Stimulated activated CD8-positive, alpha-beta memory T cell treated with anti-CD3 and anti-CD28 coated beads, Interleukin-7, amount 100 ng/mL, for 24 hours (primary cell): ENCODE measurements at places on chromosomes 6 and 20.

DNA sequence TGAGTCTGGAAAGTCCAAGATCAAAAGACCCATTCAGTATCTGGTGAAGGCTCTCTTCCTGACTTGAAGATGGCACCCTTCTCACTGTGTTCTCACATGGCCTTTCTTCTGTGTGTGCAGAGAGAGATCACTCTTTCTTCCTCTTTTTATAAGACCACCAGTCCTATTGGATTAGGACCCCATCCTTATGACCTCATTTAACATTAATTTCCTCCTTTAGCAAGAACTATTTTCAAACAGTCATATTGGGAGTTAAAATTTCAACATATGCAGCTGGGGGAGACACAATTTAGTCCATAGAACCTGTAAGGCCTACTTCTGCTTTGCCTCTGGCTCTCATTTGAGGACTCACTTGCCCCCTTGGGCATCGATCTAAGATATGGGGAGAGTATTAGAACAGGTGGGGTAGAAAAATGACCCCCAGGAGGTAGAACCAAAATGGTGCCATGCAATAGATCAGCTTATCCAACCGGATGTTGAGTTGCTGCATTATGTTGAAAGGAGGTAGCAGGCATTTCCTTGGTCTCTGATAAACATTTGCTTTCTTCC, 78.4 kb upstream of the ATXN1 start:
- no peak for DNase-seq

DNA sequence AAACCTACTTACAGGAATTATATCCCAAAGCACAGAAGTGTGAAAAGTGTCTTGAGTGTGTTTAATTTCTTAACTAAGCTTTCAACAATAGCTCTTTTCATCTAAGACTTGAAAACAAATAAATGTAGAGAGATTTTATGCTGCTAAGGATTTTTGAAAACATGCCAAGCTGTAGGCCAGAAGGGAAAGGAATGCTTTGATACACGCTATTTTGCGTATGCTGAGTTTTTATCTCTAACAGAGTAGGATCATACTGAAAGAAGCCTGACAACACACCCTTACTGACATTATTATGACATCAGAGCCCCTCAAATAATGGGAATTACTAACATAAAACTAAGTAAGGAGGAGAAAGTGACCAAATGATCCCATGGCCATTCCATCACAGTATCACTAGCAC, 265.5 kb downstream of the KHDC1L start:
- no peak for DNase-seq

- DNase-seq = no peak
Observed at GRCh38 chr20:11217326-11218172, 543.8 kb upstream of the JAG1 start.

DNA sequence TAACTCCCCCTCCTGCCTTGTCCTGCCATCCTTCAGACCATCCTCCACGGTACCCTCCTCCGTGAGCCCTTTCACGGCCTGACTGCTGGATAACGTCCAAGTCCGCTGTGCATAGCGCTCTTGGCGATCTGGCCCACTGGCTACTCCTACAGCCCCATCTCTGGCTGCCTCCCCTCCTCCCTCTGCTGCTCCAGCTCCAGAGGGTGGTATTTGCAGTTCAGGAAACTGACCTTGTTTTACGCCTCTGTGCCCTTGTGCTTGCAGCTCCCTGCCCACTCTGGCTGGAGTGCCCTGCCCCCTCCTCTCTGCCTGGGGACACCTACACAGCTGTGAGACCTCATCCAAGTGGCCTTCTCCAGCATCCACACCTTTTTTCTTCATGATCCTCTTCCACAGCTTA, 6.5 kb upstream of the RREB1 start:
- DNase-seq = no peak

DNA sequence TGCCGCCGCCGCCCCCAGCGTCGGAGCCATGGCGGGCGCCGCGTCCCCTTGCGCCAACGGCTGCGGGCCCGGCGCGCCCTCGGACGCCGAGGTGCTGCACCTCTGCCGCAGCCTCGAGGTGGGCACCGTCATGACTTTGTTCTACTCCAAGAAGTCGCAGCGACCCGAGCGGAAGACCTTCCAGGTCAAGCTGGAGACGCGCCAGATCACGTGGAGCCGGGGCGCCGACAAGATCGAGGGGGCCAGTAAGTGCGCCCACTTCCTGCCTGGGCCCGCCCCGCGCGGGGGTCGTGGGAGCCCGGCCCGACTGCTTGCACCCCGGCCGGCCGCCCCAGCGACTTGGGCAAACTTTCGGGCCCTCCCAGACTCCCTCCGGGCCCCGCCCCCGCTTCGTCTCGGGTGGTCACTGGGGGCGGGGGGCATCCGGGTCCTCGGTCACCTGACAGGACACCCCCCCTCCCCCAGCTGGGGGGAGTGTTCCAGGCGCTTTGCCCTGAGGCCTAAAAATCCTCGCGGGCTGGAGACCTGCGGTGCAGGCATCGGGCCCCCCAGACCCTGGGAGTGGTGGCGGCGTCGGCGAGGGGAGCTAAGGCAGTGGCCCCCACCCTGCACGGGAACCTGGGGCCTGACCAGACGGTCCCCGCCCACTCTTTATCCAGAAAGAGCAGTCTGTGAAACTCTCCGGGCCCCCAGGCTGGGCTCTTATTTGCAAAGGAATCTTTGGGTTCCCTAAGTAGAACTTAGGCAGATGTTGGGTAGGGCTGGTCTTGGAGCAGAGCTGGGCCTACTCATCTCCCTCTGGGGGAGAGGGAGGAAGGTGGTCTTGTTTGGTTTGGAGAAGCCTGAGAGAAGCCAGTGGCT, 501 bp downstream of the PLCG1 start:
- DNase-seq = no peak

DNA sequence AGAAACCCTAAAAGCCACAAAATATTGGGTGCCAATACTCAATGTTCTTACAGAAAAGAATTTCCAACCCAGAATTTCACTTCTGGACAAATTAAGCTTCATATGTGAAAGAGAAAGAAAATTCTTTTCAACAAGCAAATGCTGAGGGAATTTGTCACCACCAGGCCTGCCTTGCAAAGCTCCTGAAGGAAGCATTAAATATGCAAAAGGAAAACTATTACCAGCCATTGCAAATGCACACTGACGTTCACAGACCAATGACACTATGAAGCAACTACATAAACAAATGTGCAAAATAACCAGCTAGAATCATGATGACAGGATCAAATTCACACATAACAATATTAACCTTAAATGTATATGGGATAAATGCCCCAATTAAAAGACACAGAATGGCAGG, 187.9 kb upstream of the BTBD3 start:
- DNase-seq = no peak

GRCh38 chr20:23270382-23270911, 80.1 kb upstream of the NXT1 start:
- DNase-seq = no peak

DNA sequence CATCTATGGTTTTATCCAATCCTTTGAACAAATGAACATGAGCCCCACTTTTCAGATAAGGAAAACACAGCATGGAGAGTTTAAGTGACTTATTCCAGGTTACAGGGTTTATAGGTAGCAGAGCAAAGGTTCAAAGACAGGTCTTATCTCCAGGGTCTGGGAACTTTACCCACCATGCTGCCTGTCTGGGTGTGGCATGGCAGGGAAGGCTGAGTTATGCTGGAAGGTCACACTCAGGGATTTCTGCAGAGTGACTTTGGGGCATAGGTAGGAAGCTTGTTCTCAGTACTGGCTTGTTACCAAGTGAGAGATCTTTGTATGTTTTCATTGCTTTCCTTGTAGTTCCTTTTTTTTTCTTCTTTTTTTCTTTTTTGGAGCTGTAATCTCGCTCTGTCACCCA, 1.8 kb downstream of the ZNF831 start:
- DNase-seq = no peak

DNA sequence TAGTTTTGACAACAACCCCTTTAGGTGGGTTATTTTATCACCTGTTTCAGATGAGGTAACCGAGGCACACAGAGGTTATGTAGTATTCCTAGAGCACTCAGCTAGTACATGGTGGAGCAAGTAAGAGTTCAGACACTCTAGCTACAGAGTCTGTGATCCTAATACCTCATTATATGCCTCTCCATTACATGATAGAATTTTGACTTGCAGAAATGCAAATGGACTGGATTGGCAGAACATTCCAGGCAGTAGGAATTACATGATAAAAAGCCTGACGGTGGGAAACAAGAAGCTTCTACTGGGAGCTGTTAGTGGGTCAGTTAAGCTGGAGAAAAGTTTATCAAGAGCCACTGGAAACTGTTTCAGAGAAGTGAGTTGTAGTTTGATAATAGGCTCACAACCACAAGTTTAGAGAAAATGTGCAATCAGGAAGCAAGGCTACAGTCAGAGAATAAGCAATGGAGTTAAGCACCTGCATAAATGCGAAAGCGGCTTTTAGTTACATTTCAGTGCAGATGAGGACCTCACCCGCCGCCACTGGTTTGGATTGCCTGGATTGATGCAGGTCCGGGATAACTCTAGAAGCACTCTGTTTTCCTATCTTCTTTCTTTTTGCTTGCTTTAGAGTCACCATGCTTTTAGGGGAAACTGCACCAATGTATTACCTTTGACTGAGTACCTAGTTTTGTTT, 34.7 kb upstream of the MYLK2 start:
- DNase-seq = no peak

DNA sequence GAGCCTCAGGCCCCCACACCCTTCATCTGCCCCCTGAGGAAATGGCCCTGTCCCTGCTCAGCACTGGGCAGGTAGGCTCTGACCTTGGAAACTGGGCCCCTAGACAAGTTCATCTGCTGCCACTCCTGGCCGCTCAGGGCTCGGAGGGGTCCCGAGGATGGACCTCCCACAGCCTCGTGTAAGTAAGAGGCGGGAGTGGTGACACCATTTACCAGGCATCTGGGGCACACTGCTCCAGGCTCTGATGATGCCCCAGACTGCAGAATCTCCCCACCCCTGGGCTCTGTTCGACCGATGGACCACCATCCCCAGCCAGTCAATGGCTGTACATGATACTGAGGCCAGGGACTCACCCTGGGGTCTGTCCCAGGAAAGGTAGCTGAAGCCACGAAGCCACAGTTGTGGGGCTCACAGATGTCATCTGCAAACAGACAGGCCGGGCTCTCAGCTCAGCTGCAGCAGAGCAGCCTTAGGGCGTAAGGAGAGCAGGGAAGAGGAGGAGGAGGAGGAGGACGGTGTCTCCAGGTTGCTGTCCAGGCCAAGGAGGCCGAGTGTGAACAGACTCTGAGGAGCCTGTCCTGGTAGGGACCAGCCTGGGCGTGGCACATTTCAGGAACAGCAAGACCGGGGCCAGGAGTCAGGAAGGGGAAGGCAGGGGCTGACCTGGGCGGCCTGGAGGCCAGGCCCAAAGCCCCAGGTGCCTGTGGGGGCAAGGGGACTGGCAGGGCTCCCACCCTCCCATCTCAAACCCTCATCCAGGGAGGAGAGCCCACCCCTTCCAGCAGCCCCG, 300.4 kb downstream of the TAF4 start:
- DNase-seq = no peak

GRCh38 chr6:146598772-146599405, at the start of gene ADGB:
ADGB (plus strand) TSS chr6:146598972; CDS start chr6:146599041, 69 bp downstream.
- no peak for DNase-seq

DNA sequence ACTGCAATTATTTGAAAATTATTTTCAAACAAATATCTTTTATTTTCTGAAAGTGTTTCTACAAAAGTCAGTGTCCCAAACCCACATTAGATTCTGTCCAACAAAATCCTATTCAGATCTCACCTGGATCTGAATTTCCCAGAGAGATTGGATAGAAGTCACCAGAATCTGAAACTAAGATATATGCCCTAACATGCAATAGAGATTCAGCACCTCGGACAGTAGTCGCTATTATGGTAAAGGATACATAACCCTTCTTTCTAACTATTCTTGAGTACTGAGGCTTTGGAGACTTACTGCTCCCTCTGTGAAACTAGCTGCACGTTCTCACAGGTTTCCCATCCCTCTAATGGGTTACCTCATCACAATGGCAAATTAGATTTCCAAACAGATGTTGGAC, 151.4 kb downstream of the ID4 start:
- no peak for DNase-seq

GRCh38 chr6:142339968-142340658, 38.3 kb downstream of the ADGRG6 start:
- DNase-seq = no peak

GRCh38 chr6:111154981-111155380, 67.7 kb downstream of the SLC16A10 start:
- DNase-seq = no peak

DNA sequence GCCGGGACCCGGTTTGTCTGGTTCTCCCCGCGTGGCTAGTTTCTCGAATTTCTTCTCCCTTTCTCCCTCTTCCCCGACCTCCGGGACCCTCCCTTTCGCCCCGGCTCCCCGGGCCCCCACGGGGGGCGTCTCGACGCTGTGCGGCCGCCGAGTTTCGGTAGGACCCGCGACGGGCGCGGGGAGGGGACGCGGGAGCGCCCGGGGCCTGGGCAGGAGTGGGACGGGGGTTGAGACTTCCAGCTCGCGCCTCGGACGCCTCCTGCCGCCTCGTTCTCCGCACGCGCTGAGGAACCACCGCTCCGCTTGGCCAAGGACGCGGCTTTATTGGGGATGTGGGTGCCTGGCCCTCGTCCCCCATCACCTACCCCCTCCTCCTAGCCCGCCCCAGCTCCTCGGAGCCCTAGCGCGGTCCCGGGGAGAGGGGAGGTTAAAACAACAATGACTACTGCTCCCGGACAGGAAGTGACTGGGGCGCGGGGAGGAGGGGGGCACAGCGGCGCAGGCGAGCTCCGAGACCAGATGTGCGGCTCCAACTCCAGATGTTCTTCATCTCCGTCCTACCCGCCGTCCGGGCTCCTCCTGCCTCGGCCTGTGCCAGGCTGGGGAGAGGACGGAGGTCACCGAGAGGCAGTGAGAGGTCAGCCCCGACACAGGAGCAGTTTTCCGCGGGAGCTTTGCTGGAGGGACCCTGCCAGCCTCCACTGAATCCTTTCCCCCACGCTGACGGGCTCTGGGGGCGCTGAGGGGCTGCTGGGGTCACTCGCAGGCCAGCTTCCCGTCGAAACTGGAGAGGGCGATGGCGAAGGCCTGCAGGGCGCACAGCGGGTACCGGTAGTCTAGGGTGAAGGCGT, 917 bp upstream of the TEAD3 start:
- DNase-seq = no peak

- no peak for DNase-seq
Observed at GRCh38 chr6:161660666-161661571, 387.1 kb upstream of the AGPAT4 start.

DNA sequence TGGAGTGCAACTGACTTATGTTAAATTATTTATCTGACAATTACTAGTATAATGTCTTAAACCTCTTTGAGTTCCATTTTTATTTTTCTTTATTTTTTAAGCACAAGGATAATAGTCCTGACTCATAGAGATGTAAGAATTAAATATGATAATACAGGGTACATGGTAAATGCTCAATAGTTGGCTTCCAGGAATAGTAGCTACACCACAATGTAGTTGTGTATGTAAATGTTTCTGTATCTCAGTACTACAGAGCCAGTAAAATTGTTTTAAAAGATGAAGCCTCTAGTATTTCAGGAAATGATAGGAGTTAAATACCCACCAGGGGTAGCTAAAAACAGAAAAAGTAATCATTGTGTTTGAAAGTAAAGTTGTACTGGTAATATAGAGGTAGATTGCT, 487.4 kb upstream of the IRAK1BP1 start:
- no peak for DNase-seq

- DNase-seq = no peak
Observed at GRCh38 chr6:133466680-133467079, 225.5 kb downstream of the EYA4 start.

- DNase-seq = no peak
Observed at GRCh38 chr6:154868143-154868594, 126.9 kb upstream of the TIAM2 start.
